ENCODE measurements at places on chromosomes 13 and 19.

GRCh38 chr13:109212650-109213049, 573.7 kb downstream of the IRS2 start:
- DNase-seq, result no peak

GRCh38 chr13:111344471-111345191, 24.2 kb downstream of the TEX29 start:
- peak; percentile 20 for DNase-seq

- DNase-seq, result no peak
Observed at GRCh38 chr13:98912846-98913245, 65.0 kb downstream of the DOCK9 start.

- DNase-seq, result peak; percentile 74
Observed at GRCh38 chr19:55370305-55370988, at the start of gene IL11. Gene IL11, minus strand, starts transcription at chr19:55370463. Its CDS starts 153 bp downstream, at chr19:55370310.

- DNase-seq, result no peak
Observed at GRCh38 chr13:77172650-77173049, 145.7 kb upstream of the FBXL3 start.

- DNase-seq, result peak; percentile 97
Observed at GRCh38 chr19:10565567-10566407, at the start of gene KRI1. Gene KRI1, minus strand, starts transcription at chr19:10566010. Its CDS starts 11 bp downstream, at chr19:10565999.

DNA sequence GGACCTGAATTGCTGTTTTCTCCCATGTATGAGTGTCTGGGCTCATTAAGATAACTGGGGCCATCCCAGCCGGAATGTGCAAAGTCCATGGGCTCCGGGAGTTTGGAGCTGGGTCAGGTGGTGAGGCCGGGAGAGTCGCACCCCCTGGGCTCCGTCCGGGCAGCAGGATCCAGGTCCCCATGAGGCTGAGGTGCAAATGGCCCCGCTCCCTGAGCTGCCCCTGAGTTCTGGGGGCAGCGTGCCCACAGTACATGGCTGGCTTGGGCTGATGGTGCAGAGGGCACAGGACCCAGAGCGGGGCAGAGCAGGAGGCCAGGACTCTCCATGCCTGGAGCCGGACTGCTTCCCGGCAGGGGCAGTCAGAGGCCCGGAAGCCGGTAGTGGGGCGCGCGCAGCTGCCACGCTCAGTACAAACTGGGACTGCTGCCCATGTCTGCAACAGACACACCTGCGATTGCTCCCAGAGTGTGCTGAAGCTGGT, 136.0 kb downstream of the KDM4B start:
- no peak for DNase-seq

DNA sequence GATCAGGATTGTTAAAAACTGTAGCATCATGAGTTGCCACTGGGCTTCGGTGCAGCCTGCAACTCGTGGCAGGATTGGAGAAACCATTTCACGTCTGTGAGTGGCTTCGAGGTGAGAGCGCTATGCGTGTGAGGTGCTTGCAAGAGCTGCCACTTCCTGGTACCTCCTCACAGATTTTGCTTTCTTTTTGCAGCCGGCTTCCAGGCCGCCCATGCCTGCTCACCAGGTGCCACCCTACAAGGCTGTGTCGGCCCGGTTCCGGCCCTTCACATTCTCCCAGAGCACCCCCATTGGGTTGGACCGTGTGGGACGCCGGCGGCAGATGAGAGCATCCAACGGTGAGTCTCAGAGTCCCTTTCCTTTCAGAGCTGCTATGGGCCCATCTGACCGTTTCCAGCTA, 57.9 kb upstream of the C1QTNF9 start:
- no peak for DNase-seq

GRCh38 chr19:1645299-1645698, 7.1 kb downstream of the TCF3 start:
- no peak for DNase-seq
